ENCODE measurements at places on chromosomes 4 and X.

DNA sequence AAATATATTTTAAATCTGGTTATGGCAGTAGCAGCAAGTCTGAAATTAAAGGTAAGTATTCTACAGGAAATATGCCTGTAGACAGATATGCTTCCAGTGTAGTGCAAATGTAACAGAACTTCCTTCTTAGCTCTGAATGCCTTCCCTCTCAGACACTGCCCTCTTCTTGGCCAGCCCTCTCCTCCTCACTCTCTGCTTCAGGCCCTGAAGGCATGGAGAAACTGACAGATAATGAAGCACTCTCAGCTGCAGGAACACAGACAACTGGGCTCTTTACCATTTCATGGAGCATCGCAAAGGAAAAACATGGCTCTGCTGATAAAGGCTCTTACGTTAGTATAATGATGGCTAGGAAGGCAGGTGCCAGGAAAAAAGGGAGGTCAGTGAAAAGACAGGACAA is 431.5 kb upstream of the RASGEF1B start:
- no peak for DNase-seq

- DNase-seq: no peak
Observed at GRCh38 chr4:6751611-6752485, 30.7 kb upstream of the KIAA0232 start.

- no peak for DNase-seq
Observed at GRCh38 chr4:102315532-102315931, 29.8 kb downstream of the SLC39A8 start.

DNA sequence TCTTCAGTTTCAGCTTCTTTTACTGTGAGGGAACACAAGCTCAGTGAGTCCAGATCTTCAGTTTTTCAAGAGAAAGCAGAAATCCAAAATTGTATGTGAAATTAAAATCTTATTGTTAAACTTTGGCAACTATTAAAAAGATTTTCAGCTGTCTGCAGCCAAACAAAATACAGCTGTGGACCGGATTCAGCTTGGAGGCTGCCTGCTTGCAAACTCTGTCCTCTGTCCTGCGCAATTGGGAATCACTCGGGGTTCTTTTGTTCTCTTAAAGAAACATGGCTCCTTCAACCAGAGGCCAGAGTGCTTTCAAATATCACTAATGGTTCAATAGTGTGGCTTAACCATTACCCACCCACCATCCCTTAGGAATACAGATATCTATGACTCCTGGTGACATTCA is 201.2 kb downstream of the CHIC2 start:
- DNase-seq: no peak

DNA sequence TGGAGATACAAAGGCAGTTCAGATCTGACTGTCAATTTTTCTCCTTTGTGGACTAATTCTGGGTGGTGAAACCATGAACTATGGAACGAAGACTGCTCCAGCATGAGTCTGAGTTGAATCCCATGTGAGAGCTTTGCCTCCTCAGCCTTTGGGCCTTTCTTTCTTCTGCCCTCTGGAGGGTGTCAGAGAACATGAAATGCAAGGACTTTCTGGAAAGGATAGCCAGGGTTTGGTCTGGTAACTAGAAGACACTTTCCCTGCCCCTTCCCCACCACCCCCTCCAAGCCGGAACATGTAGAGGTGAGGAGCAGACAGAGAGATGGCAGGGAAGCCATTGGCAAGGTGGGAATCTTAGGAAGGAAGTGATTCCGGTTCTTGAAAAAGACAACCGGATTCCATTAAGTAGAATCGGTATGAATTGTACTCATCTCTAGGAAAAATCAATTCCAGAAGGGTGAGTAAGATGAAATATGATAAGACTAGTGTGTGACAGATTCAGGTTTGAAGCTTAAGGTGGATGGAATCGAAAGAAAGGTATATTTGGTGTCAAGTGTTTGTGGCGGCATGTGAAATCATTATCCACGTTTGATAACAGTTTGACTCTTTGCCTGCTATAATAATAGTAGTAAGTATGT is 19.0 kb downstream of the FHL1 start:
- no peak for DNase-seq

DNA sequence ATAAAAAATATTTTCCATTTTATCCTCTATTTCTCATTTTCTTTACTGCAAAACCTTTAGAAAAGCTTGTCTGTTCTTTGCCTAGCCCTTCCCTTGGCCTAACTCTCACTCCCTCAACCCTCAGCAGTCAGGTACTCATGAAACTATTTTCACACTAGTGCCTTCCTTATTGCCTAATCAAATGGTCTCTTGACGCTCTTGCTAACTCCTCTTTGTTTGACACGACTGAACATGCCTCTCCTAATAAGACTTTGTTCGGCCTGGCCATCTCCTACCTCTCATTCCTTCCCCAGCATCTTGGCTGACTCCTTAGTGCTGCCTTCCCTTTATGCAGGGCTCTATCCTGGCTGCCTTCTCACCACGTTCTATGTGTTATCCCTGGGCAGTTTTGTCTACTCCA is 11.1 kb upstream of the LRAT start:
- no peak for DNase-seq

- no peak for DNase-seq
Observed at GRCh38 chr4:187491286-187491685, 504.3 kb upstream of the ZFP42 start.

- DNase-seq: no peak
Observed at GRCh38 chr4:155430895-155431795, 54.4 kb upstream of the MAP9 start.

DNA sequence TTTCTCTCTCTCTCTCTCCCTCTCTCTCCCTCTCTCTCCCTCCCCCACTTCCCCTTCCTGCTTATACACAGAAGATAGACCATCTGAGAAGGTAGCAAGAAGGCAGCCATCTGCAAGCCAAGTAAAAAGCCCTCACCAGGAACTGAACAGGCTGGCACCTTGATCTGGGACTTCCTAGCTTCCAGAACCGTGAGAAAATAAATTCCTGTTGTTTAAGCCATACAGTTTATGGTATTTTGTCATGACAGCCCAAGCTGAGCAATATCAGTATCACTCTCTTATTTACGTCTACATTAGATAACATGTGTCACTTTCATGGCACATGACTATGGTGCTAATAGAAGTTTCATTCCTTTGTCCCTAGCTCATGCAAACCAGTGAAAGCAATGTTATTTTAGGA is 581.1 kb downstream of the INPP4B start:
- no peak for DNase-seq

- DNase-seq: no peak
Observed at GRCh38 chr4:137685357-137685756, 153.1 kb upstream of the PCDH18 start.

DNA sequence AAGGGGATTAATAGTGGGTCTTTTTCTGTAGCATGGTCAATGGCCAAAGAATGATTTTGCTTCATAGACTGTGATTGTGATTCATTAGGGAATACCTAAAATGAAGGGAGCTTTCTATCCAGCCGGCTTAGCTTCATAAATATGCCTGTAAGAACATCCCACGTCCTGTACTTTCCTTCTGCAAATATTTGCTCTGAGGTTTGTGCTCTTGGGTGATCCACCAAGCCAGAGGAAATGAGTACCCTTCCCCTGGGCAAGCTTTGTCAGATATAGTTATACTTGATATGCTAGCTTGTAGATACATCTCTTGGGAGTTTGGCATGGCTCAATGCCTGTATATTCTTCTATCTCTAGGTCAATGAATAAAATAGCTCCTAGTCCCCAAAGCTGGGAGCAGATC is 28.2 kb upstream of the SPARCL1 start:
- DNase-seq: no peak

- DNase-seq: no peak
Observed at GRCh38 chr4:61741327-61742096, 541.4 kb downstream of the ADGRL3 start.

GRCh38 chr4:98967786-98968329 is 27.7 kb upstream of the METAP1 start:
- DNase-seq: no peak

DNA sequence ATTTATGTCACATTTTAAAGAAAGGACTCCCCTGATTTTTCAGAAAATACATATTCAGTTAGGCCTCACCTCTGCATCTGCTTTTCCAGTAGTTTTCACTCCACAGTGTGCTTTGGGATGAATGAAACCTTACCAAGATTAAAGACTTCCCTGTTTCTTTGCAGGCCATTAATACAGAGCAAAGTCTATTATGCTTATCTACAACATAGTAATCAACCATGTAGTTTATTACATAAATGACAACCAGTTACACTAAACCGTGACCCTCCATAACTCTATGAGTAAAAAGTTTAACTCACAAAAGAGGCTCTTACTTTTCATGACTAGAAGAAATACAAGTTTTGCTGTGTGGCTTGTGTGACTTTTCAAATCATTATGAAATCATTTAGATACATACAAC is 2.3 kb downstream of the LRRC66 start:
- DNase-seq: no peak

DNA sequence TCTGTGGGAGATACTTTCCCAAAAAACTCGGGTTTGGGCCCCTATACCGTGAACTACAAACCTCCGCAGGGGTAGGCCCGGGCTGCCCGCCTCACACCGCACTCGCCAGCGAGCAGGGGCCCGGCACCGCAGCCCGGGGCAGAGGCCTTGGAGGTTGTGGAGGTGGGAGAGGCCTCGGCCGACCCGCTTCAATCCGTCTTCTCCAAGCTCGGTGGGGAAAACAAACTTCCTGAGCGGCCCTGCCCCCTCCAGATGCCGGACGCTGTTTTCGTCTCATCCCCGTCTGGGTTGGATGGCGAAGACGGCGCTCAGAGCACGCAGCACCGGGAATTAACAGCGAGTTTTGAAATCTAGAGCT is 442 bp upstream of the MCUB start:
- DNase-seq: no peak

DNA sequence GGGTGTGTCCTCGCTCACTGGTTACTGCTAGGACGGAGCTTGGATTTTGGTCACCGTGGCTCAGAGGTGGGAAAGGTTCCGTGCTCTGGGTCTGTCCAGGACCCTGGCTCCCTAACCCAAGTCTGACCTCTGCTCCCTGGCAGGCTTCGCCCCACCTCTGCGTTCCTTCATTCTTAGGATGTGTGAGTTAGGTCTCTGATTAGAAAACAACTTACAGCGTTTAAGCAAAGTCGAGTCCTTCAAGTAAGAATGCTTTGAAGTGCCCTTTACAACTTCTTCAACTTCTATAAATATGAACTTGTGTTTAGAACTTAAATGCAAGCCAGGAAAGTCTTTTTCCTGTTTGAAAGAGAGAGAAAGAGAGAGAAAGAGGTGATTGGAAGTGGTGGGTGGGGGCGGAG is 891 bp downstream of the TLR2 start:
- DNase-seq: no peak

DNA sequence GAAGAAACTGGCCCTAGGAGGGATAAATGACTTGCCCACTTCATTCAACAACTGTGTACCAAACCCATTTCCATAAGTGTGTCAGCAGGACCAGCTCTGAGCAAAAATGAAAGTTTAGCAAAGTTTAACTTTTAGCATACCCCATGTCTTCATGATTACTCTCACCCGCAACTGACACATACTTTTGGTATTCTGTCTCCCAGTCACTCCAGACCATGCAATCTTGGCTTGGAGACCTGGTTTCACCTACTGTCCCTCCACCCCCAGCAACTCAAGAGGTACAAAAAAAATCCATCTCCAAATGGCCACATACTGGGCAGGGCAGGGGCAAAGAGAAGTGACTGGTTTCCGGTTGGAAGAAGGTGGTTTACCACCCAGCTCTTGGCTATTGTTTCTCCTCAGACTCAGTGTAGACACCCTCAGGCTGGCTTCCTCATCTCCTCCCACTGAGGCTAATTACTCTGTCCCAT is 79.8 kb downstream of the RLIM start:
- DNase-seq: no peak

- no peak for DNase-seq
Observed at GRCh38 chr4:160034501-160034900, 931.6 kb downstream of the RAPGEF2 start.

GRCh38 chr4:140059159-140059558 is 94.8 kb downstream of the MAML3 start:
- DNase-seq: no peak

DNA sequence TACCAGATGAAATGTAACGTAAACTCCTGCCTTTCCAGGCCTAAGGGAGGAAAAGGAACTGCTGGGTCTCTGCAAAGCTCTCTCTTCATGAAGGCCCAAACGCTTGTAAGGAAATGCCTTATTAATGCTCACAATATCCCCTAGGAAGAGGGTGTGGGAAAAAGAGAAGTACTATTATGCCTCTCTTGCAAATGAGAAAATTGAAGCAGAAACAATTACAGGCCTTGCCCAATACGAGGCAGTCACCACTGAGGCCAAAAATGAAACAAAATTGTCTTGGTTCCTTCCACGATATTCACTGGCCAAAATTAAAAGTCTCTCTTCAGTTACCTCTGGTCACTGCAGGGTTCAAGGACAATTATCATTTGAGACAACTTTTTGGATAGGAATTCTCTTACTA is 3.2 kb downstream of the SCARB2 start:
- DNase-seq: no peak

GRCh38 chr4:8745005-8745790 is 126.4 kb downstream of the HMX1 start:
- no peak for DNase-seq

DNA sequence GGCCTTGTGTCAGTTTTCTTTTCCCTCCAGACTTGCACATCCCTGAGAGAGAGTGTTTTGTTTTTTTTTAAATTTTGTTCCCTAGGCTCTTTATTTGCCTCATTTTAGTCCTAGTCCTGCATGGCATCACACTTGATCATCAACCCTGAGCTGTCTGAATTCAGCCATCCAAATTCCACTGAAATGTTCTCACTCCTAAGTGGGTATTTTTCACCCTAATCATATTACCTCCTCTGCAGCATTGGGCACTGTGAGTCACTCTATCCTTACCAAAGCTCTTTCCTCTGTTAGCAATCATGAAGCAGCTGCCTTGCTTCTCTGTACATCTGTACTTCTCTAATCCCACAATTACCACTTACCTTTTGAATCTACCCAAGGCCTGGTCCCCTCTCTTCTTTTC is 356.6 kb upstream of the MAGEB2 start:
- no peak for DNase-seq

DNA sequence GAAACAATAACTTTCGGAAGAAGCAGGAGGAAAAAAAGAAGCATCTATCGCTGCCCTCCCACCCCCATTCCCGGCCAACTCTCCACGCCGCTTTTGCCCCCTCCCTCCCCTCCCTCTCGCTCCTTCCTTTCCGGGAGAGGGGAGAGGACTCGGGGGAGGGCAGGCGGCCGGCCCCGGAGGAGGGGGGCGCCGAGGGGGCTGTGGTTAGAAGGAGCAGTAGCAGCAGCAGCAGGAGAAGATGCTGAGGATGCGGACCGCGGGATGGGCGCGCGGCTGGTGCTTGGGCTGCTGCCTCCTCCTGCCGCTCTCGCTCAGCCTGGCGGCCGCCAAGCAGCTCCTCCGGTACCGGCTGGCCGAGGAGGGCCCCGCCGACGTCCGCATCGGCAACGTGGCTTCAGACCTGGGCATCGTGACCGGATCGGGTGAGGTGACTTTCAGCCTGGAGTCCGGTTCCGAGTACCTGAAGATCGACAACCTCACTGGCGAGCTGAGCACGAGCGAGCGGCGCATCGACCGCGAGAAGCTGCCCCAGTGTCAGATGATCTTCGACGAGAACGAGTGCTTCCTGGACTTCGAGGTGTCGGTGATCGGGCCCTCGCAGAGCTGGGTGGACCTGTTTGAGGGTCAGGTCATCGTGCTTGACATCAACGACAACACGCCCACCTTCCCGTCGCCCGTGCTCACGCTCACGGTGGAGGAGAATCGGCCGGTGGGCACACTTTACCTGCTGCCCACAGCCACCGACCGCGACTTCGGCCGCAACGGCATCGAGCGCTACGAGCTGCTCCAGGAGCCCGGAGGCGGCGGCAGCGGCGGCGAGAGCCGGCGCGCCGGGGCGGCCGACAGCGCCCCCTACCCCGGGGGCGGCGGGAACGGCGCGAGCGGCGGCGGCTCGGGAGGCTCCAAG is 1.3 kb downstream of the PCDH7 start:
- no peak for DNase-seq
